ENCODE measurements at places on chromosomes 6 and 20. TPM values are rescaled to one million over a fixed set of nuclear protein-coding genes. Genes with fewer than 3 reads are reported as not detected.

DNA sequence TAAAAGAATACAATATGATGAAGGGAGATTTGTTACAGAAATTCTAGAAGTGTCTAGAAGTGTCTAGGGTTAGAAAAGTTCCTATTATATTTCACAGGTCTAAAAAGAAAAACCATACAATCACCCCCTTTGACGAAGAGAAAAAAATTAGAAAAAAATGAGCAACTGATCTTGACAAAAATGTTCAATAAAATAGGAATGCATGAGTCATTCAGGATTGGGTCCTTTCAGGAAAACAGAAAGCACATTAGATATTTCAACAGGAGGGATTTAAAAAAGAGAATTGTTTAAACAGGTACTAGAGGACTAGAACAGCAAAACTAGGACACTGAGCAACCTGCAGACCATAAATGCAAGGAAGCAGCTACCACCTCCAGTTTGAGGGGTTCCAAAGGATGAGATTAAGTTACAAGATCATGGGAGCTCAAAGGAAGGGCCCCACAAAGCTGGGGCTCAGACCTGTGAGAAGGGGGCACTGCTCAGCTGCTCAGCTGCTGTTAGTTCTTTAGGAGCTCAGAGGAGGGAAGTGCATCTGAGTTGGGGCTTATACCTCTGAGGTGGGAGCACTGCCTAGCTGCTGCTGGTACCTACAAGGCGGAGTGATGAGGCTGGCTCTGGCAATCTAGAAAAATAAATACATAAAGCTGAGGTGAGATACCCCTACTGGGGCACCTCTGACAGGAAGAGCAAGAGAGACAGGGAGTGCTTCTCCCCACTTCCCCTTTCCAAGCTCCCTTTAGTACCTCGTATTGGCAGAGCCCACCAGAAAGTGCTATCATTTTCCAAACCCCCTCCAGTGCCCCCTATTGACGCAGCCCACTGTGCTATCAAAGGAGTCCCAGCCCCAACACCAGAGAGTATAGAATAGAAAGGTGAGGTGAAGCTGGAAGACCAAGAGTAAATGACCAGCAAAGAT lies 27.1 kb upstream of the BEND6 start:
- peak; percentile 23 for DNase-seq

- DNase-seq = no peak
Measured at GRCh38 chr6:112774319-112774718, 427.2 kb downstream of the RFPL4B start.

KCNS1 gene
- 1.2 TPM for total RNA-seq

POLR3F gene
- total RNA-seq = 12.8 TPM

OOEP gene
- 0.87 TPM for total RNA-seq

DNA sequence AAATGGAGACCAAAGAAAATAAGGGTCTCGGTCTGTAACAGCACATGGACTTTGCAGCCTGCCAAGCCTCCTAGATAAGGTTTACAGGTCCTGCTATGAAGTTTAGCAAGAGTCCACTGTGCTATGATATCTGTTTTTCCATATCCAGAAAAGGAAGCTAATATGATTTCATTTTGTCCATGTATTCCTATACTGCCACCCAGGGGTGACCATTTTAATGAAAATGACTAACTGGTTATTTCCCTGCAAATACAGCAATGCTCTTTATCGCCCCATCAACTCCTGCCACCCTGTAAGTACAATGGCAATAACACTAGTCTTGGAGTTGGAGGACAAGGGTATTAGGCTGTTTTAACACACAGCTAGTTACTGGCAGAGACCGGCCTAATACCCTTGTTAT lies 115.2 kb upstream of the GLP1R start:
- no peak for DNase-seq

MYLK2 gene
- 0.28 TPM for total RNA-seq

GRCh38 chr6:8529250-8529649 lies 93.9 kb upstream of the SLC35B3 start:
- no peak for DNase-seq

- DNase-seq = peak; percentile 20
Measured at GRCh38 chr6:50185006-50185405, 135.3 kb upstream of the DEFB112 start.

WFDC2 gene
- 76.4 TPM for total RNA-seq

RUNX2 gene
- 0.28 TPM for total RNA-seq

DNA sequence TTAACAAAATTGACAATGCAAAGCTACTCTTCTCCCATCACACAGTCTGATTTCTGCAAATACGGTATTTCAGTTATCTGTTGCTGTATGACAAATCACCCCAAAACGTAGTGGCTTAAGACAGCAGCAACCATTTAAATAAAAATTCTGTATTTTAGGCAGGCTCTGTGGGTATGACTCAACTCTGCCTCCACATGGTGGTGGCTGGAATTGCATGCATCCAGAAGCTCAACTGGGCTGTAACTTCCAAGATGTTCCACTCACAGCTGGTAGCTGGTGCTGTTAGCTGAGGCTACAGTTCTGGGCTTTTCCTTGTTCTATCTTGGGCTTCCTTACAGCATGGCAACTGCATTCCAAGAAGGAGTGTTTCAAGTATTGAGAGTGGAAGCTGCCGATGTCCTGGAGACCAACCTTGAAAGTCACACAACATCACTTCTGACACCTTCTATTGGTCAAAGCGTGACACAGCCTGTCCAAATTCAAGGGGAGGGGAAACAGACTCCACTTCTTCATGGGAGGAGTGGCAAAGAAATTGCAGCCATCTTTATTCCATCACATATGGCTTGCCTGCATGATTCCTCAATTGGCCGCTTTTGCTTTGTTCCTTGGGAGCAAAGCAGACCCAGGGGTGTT lies 39.7 kb upstream of the TULP1 start:
- DNase-seq = peak; percentile 79

- no peak for DNase-seq
Measured at GRCh38 chr6:47509937-47510336, 32.3 kb downstream of the CD2AP start.

FRK gene
- 0.18 TPM for total RNA-seq

DNA sequence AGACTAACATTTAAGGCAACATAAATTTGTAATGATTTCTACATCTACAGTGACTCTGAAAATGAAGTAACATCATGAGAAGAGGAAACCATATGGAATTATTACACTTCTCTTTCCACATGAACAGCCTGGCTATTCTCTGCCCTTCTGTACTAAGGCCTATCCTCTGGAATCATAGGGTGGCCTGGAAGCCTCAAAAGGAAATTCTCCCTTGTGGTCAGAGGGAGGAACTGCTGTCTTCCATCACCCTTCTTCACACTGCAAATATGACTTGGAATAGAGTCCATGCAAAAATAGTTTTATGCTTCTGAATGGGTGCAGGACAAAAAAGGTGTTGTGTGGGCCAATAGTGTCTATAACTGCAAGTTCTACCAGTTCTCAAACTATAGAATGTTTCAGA lies 44.6 kb upstream of the SH3BGRL2 start:
- DNase-seq = no peak

SLC52A3 gene
- total RNA-seq = 7.3 TPM

DNA sequence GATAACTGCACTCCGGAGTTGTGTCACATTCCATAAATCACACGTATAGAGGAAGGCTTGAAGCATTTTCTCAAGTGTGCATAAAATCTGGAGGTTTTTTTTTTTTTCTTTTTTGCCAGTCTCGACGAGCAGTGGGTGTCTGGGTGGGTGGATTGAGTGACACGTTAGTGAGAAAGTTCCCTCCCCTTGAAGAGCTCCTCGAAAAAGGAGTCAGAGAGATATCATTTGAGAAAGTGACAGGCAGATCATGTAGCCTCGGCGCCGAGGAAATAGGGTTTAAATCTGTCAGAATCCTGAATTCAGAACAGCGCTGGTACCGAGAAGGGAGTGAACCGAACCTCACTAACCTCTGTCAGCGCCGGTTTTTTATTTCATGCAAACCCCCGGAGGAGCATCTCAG lies 269.5 kb upstream of the ARID1B start:
- no peak for DNase-seq

- no peak for DNase-seq
Measured at GRCh38 chr20:1841554-1842140, 53.6 kb upstream of the SIRPA start.

- no peak for DNase-seq
Measured at GRCh38 chr20:51193066-51193772, 170.3 kb upstream of the KCNG1 start.

- no peak for DNase-seq
Measured at GRCh38 chr20:2602046-2602735, 50.2 kb upstream of the NOP56 start.

DNA sequence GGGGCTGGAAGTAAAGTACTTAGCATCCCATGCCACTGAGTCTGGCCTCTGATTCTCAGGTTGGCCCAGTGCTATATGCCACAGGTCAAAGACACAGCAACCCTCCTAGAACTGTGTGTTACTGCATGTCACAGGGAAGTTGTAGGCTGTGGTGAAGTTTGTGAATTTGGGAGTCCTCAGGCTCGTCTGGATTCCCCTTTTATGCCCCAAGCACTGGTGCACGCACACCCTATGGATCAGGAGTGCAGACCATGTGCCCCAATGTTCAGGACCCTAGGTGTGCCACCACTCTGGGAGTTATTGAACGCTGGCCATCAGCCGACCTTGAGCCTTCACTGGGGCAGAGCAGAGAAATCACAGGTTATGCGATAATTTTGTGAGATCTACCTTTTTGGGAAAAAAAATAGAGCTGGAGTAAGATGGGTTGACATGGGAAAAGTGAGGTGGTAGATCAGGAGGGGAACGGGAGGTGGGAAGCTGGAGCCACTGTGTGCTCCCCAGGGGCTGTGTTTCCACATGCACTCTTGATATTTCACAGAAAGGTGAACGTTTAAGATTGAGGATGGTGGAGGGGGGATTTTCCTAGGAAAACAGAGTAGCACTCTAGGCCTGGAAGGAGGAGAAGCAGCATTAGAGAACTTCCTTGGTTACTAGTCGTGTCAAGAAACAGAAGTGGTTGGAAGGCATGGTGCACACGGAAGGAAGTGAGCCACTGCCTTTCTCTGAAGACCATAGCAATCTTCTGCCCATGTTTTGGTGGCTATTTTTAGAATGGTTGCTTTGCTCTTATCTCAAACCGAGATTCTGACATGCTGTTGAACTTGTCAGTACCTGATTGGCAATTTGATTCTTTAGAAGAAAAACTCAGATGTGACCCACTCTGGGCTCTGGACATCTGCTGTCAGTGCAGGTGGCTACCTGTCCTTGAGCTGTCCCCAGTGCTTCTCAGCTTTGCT lies 44.1 kb downstream of the DUSP22 start:
- no peak for DNase-seq

DNA sequence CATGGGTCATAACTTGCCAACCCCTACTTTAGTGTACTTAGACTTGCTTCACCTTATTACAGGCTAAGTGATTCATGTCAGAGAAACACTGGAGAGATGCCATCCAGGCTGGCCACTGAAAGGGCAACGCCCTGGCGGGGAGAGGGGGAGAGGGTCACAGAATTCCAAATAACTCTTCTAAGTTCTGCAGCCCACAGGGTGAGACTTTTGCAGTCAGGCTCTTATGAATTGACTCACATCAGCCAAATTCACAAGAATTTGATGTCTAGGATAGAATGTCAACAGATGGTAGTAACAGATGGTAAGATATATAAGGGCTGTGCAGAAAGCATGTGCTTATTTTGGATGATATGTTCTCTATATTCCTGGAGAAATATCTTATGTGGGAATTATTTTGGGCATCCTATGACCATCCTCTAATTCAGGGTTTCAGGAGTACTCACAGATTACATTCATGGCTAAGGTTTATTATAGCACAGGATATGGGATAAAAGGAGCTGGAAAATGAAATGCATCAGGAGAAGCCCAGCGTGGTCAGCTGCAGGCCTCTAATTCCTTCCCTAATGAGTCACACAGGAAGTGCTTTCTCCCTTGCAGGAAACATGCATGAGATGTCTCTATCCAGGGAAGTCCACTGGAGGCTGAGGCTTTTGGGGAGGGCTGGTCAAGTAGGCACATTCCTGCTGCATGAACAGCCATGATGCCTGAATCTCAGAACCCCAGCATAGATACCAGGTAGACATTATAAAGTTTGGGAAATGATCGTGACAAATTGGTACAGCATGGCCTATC lies 58.7 kb upstream of the RIN2 start:
- DNase-seq = no peak

- no peak for DNase-seq
Measured at GRCh38 chr6:120675886-120676285, 658.4 kb downstream of the TBC1D32 start.

GRCh38 chr6:157094038-157094437 lies 229.3 kb downstream of the TMEM242 start:
- no peak for DNase-seq

PNRC1 gene
- 49.3 TPM for total RNA-seq

DNA sequence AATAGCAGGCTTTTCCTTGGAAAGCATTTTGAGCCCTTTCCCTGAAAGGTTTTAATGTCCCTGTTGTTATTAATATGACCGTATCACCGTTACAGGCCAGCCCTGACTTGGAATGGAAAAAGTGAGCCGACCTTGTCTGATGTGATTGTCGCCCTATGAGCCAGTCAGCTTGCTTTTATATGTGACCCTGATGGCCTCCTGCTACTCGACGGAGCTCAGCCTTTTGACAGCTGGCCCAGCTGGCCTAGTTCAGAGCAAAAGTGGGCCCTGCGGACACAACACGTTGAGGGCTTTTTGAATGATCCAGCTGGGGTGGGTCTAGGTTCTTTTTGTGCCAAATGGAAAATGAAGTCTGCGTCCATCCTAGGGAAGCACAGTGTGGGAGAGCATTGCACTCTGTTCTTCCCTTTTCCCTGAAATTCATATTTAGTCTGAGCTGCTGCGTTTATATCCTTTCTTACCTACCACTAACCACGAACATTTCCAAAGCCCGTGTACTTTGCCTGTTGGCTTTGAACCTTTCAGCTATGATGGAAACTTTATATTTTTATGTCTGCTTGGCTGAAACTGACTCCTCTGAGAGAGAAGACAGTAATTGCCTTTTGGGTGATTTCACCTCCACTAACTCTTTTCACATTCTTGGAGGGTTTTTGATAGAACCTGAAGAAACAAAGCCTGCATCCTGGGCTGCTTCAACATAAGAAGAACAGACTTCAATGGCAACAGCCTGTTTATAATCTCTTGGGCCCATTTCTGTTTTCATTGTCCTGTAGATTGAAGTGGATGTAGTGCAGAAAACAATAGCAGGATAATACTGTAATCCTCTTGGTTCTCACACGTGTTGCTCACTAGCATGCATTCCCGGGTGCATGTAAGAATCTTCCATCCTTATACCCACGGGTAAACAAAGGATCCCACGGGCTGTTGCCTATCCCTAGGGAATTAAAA lies 121.8 kb upstream of the HDGFL1 start:
- no peak for DNase-seq

DNA sequence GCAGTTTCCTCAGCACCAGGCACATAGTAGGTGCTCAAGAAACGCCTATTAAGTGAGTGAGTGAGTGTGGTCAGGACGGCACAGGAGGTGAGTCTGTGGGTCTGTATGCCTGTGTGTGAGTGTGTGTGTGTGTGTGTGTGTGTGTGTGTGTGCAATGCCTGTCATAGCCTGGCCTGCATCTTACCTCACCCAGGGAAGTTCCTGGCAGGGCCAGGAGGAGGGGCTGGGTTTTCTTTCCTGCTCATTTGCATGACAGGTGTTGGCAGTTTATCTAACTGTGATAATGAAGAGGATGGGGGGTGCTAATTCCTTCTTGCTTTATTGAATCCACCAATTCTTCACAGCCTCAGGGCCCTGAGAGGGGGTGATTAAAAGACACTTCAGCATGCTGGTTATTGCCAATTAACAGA lies 146.7 kb upstream of the MLN start:
- DNase-seq = peak; percentile 39

PLCB1 gene
- 17.5 TPM for total RNA-seq

Measured in WTC11 (cell line).